ENCODE measurements at places on chromosomes 11 and 22. TPM values are rescaled to one million over a fixed set of nuclear protein-coding genes. Genes with fewer than 3 reads are reported as not detected.

Gene SCT
- polyA plus RNA-seq = not detected

Gene MUC5AC
- 0.01 TPM for polyA plus RNA-seq

Gene DUSP18
- 4.7 TPM for polyA plus RNA-seq

Gene CNTF
- 0.28 TPM for polyA plus RNA-seq

Gene C11orf16
- not detected for polyA plus RNA-seq

Gene PTPMT1
- polyA plus RNA-seq = 50.7 TPM

Gene CASP5
- polyA plus RNA-seq = not detected

Gene WNT7B
- 6.6 TPM for polyA plus RNA-seq

Gene CD3D
- 5.3 TPM for polyA plus RNA-seq

Gene AP5B1
- polyA plus RNA-seq = 10.9 TPM

Gene TRIM29
- polyA plus RNA-seq = 943 TPM

Gene IGF2
- polyA plus RNA-seq = 3.2 TPM

Gene TSKU
- polyA plus RNA-seq = 34.8 TPM

Gene CHRNA10
- 0.66 TPM for polyA plus RNA-seq

Gene IFITM10
- polyA plus RNA-seq = 1.1 TPM

Gene PDE3B
- polyA plus RNA-seq = 0.98 TPM

Gene LRRC75B
- polyA plus RNA-seq = 8.5 TPM

Gene HPX
- polyA plus RNA-seq = 0.55 TPM

Gene ARHGAP8
- 7.2 TPM for polyA plus RNA-seq

Gene POU2AF2
- 0.04 TPM for polyA plus RNA-seq
